Common myeloid progenitor, CD34-positive (primary cell): ENCODE measurements at places on chromosomes 6 and 20.

DNA sequence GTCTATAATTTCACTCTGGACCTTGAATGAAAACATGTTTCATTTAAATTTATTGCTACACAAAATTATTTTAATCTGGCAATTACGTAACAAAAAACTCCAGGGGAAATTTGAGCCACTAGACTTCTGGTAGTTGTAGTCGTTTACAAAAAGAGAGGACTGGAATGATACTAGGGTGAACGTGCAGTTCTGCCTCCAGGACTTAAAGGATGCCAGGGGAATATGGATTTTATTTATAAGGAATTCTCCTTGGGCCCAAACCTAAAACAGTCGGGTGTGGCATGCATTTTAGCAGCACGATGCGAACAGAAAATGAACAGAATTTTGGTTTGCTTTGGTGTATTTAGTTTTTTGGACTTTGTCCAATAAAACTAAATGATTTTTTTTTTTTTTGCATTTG, 76.9 kb downstream of the PRL start:
- DNase-seq, result no peak

DNA sequence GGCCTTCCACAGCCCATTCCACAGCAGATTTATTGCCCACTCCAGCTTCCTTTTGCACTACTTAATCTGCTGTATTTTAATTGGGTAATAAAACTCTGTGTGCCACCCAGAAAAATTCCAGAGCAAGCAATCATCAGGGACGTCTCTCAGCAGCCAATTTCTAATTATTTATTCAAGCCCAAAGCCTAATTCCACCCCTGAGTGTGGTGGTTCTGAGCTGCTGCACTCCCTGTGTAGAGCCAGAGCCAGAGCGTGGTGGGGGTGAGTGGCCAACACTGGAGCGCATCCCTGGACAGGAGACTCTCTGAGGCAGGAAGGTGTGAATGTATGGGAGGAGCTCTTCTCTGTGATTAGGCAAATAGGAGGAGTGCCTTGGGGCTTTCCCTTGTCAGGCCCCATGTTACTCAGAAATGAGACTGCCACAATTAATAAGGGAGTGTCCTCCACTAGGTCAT, 66.1 kb downstream of the CD24 start:
- DNase-seq, result no peak

GRCh38 chr6:148760568-148761526, 14.0 kb downstream of the UST start:
- peak; percentile 57 for DNase-seq

DNA sequence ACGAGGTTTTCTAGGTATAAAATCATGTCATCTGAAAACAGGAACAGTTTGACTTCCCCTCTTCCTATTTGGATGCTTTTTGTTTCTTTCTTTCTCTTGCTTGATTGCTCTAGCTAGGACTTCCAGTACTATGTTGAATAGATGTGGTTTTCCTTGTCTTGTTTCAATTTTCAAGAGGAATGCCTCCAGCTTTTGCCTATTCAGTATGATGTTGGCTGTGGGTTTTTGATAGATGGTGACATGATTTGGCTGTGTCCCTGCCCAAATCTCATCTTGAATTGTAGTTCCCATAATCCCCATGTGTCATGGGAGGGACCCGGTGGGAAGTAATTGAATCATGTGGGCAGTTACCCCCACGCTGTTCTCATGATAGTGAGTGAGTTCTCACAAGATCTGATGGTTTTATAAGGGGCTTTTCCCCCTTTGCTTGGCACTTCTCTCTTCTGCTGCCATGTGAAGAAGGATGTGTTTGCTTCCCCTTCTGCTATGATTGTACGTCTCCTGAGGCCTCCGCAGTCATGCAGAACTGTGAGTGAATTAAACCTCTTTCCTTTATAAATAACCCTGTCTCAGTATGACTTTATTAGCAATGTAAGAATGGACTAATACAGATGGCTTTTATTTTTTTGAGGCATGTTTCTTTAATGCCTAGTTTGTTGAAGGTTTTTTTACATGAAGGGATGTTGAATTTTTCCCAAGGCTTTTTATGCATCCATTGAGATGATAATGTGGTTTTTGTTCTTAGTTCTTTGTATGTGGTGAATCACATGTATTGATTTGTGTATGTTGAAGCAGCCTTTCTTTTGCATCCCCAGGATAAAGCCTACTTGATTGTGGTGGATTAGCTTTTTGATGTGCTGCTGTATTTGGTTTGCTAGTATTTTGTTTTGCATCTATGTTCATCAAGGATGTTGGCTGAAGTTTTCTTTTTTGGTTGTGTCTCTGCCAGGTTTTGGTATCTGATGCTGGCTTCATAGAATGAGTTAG, 239.1 kb downstream of the THBS2 start:
- no peak for DNase-seq

GRCh38 chr6:35287671-35288396, 9.8 kb upstream of the DEF6 start:
- no peak for DNase-seq

GRCh38 chr6:7624796-7625710, 35.1 kb downstream of the SNRNP48 start:
- DNase-seq, result peak; percentile 56

DNA sequence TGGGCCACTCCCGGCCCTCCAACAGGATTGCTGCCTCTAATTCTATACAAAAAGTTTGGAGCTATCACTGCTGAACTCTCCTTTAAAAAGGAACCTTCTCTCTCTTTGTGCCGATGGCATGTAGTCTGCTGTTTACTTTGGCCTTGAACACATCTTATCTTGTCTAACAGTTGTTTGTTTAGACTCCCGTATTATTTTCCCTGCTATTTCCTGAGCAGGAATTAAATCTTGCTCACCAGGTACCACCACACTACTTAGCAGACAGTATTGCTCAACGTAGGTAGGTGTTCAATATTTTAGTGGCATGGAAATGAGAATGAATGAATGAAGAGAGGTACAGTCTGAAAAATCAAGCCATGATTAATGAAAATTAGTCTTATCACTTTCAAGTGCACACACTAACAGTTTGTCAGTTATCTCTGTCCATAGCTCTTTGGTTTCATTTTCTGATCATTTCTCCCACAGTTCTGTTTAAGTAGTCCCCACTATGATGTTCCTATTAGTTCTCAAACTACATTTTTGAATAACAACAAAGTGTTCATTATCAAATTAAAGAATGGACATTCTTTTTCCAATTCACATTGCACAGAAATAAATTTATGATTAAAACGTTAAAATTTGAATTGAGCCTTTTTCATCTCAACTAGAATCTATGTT, 6.8 kb upstream of the HEY2 start:
- no peak for DNase-seq

- peak; percentile 70 for DNase-seq
These were observed 84.9 kb downstream of the TIAM2 start for GRCh38 chr6:155079985-155080452.

DNA sequence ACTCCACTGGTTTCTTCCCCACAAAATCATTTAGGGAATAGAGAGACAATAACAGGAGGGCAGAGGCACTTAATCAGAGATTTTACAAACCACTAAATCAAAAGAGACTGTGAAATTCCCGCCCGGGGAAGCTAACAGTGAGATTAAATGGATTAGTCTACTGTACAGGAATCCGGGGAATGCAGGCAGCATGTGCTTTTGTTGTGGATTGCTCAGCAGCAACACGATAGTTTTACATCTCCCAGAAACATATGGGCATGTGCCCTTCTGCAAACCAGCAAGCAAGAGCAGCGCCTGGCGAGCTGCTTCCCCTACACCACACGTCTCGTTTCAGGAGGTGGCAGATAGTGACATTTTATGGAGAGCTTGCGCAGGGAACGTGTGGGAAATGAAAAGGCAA, 382.3 kb downstream of the CD83 start:
- DNase-seq, result no peak

DNA sequence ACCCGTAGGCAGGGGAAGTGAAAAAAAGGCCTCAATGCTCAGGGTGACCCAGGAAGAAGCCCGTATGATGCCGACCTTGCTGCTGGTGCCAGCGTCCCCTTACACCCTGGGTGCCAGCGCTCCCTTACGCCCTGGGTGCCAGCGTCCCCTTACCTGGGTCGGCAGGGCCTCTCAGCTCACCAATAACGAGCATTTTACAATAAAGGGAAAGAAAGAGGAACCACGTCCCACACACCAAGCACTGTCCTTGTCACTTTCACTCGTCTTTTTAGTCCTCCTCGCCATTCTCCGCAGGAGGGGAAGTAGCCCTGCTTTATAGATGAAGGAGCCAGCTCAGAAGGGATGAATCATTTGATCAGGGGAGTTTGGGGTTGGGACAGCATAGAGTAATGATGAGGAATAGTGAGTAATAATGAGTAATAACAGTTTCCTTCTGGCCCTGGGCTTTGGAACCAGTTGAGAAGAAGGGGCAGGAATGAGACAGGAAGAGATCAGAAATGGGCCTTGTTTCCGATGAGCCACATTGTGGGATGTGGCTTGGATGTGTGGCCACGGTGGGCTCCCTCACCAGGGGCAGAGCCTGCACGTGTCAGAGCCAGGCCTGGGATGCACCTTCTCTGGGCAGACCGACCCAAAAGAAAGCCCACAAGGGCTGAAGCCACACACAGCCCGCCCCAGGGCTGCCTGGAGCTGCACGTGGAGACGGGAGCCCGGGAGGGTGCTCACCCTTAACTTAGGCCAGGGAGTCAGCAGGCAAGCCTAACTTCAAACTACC, 75.7 kb downstream of the SYNJ2 start:
- peak; percentile 24 for DNase-seq

GRCh38 chr6:161104966-161105365, 113.4 kb downstream of the MAP3K4 start:
- DNase-seq, result no peak

DNA sequence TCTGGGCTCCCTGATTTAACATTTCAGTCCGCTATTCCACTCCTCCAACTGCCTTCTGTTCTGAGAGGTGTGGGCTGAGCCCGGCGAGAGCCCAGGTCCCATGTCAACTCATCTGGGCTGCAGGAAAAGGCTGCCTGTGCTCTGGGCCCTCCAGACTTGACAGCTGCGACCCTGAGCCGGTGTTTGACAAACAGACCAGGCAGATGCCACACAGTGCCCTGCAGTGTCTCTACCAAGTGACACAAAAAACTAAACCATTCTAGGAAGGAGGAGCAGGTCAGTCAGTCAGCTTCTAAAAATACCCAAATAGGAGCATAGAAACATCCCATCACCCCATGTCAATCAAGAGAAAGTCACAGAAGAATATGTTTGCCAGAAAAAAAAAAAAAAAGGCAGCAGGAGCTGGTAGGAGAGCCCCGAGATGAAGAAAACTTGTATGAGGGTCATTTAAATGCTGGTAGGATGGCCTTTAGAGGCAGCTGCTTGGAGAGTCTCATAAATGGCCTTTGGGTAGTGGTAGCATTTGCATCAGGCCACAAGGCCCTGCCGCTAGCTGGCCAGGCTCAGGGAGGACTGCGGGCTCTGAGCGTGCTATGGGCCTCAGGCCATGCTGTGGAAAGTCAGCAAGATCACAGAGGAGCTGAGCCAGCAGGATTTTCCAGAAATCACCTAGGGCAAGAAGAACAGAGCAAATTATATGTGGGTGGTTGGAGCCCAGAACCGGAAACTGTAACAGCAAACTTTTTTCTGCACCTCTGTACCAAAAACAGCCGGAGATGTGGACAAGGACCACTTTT, 36.6 kb upstream of the GFOD1 start:
- no peak for DNase-seq

DNA sequence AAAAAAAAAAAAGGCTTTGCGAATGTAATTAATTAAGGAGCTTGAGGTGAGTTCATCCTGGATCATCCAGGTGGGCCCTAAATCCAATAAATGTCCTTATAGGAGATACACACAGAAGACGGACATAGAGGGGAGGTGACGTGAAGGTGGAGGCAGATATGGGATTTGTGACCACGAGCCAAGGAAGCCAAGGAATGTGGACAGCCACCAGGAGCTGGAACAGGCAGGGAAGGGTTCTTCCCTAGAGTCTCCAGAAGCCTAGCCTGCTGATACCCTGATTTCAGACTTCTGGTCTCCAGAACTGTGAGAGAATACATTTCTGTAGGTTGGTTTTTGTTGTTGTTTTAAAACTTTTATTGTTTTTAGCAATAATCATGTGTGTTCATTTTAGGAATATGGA, 6.7 kb upstream of the ATRN start:
- DNase-seq, result no peak

- no peak for DNase-seq
These were observed 64.5 kb upstream of the SLC22A1 start for GRCh38 chr6:160057080-160057479.

DNA sequence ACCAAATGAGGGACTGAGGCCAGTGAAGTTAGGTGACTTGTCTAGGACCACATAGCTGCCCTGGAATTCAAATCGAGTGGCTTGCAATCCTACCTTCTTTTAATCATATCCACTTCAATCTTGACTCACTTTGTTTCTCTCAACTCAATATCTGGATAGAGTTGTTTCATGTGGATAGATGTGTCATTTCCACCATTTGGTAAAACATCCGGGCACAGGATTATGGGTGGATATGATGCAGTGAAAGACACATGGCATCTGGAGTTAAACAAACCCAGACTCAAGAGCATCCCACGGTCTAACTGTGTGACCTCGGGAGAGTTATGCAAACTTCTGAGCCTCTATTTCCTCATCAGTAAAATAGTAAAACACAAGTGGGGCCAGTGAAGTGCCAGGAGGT, 103.6 kb upstream of the CNKSR3 start:
- DNase-seq, result no peak

DNA sequence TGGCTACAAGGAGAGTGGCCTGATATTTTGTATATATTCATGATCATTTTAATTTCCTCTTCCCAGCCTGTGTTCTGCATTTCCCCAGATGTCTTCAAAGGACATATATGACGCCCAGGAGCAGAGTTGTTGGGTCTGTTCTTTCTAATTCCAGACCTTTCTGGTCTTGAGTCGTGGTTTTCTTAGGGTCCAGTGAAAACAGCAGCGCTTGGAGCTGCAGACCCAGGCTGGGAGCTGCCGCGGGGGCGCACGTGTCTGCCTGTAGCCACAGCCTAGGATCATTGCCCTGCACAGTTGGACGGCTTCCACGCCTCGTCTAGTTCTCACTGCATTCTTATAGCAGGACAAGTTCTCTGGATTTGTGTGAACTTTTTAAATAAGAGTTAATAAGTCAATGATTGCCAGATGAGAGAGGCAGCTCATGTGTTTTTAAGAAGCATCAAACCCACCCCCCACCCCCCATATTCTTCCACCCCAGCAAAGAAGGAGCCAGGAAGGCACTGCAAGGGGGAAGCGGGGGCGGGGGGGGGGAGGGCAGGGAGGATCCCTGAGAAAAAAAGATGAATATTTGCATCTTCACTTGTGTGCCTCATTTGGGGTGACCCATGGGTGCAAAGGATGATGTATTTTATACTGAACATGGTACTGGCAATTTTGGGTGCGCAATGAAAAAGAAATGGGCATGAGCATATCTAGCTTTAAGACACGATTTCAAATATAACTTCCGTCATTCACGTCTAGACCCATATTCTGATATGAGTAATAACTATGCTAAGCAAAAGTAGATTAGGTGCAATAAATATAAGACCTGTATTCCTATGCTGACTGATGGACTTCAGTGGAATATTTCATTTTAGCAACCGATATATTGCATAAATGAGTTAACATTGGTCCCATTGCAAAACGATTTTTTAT, 160.0 kb downstream of the TBXT start:
- DNase-seq, result no peak

GRCh38 chr6:118712969-118713368, 61.6 kb upstream of the CEP85L start:
- DNase-seq, result no peak
